ENCODE measurements at places on chromosomes 1 and 21.

DNA sequence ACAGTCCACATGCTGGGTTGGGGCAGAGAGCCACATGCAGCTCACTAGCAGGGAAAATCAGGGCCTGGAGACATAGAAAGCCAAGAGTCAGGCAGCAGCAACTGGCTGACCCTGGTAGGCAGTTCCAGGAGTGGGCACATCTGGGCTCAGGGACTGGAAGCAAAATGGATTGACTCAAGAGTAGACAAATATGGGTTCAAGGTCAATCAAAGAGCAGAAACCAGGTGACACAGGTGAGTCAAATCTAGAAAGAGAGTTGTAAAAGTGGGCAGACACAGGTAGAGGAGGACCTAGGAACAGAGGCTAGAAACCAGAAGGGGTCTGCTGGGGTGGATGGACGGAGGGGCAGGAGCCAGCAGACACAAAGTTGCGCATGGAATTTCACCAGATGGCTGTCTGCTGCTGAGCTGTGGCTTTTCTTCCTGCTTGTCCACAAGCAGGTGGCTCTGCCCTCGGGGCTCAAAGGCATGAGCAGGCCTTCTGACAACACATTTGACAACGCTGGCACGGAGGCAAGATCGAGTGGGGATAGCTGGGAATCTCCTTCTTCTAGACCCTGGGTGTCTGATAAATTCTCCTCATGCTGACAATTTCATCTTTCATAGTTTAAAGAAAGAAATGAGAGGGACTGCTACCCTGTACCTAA is 40.8 kb upstream of the IGSF3 start:
- DNase-seq = no peak

DNA sequence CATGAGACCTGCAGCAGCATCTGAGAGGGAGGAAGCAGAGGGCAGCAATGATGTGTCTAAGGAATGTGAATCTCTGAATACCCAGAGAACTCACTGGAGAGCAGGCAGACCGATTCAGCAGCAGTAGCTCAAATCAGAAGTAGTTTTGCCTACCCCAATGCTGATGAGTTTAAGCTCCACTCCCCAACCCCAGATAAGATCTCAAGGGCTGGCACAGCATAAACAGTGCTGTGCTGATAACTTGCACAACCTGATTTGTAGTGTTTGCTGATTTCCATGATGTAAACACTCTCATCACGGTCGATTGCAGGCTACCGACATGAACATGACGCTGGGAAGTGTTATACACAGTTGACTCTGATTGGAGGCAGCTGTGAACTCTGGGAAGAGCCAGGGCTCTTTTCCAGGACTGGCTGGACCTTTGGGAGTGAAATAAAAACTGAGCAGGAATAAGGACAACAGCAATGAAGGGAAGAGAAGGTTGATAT is 11.2 kb upstream of the HMGCS2 start:
- no peak for DNase-seq

GRCh38 chr1:58303841-58304240 is 242.7 kb downstream of the OMA1 start:
- DNase-seq = no peak

- DNase-seq = no peak
These were observed 198.7 kb downstream of the KCNT2 start for GRCh38 chr1:196409586-196409985.

- no peak for DNase-seq
These were observed 195.9 kb downstream of the TOMM20 start for GRCh38 chr1:234932511-234933430.

- DNase-seq = no peak
These were observed 48.4 kb downstream of the CAPZB start for GRCh38 chr1:19436716-19437476.

- DNase-seq = no peak
These were observed 50.7 kb downstream of the ZZZ3 start for GRCh38 chr1:77631751-77632150.

DNA sequence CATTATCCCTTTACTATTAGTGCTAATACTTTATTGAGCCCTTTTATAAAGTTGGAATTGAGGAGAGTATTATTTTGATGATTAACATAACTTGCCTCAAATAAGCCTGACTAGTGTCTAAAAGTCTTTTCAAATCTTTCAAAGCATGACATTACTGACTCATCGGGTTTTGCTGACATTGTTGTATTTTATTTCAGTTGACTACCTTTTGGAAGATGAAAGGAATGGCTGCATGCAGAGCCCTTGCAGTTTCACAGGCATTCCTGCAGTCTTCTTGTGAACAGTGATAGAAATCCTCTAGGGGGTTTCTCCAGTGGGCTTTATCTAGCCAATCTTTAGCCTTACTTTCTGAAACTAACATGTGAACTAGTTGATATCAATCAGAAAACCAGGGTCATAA is 43.0 kb upstream of the TMEM61 start:
- no peak for DNase-seq

- DNase-seq = no peak
These were observed 138.8 kb upstream of the WNT4 start for GRCh38 chr1:22281521-22282363.

GRCh38 chr1:147648933-147649332 is 21.4 kb downstream of the ACP6 start:
- no peak for DNase-seq

DNA sequence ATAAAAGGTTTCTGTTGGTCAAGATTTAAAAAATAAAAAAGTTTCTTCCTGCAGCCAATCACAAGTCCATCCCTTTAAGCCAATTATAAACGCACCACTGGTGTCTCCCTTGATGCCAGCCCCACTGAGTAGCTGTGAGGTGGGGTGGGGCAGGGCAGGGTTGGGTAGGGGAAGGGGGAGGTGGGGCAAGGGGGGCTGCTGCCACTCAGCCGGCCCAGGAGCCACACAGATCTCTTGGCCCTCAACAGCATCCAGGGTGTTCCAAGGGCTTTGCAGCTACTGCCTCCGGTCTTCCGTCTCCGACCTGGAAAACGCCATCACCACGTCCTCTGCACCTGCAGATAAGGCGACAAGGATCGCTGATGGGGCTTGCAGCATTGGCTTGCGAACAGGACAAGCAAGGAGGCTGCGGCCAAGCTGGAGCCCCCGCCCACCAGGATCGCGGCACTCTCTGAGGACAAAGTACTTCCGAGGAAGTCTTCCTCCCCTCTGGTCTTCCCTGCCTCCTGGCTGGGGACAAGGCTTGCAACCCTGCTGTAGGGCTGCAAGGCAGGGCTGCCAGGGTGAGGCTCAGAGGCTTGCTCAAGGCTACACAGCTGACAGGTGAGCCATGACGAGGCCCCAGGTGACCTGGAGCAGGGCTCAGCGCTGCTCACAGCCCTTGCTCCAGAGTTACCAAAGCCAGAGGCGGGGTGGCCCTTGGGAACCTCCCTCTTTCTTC is 26.8 kb upstream of the CLSTN1 start:
- peak; percentile 15 for DNase-seq

DNA sequence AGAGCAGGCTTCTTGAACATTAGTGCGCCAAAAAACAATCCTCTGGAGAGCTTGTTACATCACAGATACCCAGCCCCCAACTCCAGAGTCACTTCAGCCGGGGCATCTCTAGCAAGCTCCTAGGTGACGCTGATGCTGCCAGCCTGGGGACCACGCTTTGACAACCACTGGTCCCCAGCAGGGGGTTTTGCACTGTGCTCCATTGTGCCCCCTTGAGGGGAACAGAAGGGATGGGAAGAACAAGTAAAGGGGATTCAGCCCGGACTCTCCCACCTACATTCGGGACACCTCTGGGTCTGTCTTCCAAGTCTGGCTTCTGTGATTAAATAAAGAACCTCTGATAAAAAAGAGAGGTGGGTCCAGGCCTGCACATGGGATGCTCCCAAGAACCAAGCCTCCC is 60.4 kb downstream of the ATP5PO start:
- no peak for DNase-seq

DNA sequence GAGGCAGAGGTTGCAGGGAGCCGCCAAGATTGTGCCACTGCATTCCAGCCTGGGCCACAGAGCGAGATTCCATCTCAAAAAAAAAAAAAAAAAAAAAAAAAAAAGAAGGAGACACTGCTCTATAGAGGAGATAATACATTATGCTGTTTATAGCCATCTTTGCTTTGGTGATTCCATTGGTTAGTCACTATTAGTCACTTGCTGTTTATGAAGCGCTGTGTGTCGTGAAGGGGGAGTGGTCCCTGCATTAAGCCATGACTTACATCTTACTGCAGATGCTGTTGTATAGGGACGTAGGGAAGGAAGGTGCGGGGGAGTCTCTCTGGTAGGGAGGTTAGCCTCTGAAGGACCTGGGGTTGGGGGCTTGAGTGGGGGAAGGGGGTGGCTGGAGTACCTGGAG is 48.3 kb downstream of the HUNK start:
- DNase-seq = no peak

DNA sequence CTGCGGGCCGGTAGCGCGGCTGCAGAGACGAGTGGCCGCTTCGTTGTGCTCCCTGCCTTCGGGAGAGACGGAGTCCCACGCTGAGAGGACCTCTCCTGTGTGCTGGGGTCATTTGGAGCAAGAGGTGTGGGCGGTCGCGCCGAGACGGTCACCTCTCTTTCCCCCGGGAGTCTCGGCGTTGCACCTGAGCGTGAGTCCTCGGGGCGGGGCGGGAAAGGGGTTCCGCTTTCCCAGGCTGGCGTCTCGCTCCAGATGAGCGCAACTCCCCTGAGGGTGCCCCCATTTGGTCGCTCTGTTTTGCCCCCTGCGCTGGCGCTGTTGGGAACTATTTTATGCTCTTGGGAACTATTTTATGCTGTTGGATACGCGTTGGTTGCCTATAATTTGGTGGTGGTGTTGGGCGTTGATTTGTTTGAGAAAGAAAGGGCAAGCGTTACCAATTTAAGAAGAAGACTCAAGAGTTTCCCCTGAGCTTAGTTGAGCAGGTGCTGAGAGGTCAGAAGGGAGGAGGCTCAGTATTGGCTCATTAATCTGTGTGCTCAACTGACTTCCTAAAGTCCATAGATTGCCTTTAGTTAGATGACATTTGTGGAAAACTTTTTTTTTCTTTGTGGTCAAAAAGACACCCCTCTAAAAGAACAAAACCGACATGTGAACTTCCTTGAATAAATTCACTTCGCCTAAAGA is 683 bp downstream of the LRRC8B start:
- peak; percentile 55 for DNase-seq

- DNase-seq = no peak
These were observed 3.1 kb upstream of the S100A8 start for GRCh38 chr1:153393926-153394325.

GRCh38 chr1:87226341-87226760 is 102.3 kb upstream of the LMO4 start:
- no peak for DNase-seq

DNA sequence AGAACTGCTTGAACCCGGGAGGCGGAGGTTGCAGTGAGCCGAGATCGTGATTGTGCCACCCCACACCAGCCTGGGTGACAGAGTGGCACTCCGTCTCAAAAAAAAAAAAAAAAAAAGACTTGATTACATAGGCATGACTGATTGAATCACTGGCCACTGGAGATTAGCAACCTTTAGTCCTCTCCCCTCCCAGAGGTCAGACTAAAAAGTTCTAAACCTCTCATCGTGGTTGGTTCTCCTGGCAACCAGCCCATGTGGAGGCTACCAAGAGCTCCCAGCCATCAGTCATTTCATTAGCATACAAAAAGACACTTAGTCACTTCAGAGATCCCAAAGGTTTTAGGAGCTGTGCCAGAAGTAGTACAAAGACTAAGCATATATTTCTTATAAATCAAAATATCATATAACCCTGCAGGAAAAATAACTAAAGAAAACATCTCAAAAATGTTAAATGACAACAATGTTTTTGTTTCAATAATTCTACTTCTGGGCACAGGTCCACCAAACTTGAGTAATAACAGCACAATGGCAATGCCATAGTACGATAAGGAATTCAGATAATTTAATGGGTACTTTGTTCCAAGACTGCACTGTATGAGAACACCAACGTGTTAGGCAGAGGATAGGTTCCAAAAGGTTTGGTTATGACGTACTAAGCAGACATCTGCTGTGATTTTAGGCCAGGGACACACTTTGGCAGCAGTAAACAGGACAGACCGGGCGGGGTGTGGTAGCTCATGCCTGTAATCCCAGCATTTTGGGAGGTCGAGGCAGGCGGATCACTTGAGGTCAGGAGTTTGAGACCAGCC is 18.1 kb downstream of the USP48 start:
- peak; percentile 43 for DNase-seq

GRCh38 chr1:214444182-214444939 is 107.0 kb downstream of the PTPN14 start:
- DNase-seq = no peak

- DNase-seq = peak; percentile 61
These were observed 780 bp downstream of the HIVEP3 start for GRCh38 chr1:41917835-41918449.

DNA sequence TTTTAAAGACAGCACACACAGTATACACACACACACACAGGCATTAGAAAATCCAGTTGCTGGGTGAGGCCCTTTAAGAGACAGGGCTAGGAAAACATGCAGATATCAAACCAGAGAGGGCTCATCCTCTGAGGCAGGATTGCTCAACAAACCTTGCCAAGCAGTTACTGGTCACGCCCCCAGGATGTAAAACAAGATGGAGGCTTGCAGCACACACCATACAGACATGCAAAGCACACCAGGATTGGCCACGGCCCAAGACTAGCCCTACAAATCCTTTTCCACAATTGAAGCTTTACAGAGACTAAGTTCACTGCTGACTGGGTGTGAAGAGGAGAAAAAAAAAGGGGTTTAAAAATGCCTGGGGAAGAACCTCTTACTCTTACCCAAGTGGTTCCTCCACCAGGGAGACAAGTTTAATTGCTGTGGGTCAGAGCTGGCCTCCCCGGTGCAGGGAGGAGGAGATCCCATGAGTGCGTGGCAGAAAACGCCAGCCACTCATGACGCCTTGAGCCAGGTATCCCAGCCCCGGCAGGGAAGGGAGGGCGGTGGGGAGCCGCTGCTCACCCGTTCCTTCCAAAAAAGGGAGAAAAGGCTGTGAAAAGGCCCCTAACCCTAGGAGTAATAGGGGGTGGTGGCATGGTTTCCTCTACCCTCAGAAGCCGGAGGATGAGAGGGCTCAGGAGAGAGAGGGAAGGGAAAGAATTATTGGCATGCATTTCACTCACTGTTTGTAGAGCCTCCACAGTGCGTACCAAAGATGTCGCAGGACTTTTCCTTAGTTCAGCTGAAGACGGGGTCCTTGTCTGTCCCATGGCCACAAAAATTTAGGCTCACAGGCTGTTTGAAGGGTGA is 594.6 kb upstream of the ZP4 start:
- no peak for DNase-seq

- DNase-seq = no peak
These were observed 282.6 kb upstream of the DPYD start for GRCh38 chr1:98203466-98203865.

DNA sequence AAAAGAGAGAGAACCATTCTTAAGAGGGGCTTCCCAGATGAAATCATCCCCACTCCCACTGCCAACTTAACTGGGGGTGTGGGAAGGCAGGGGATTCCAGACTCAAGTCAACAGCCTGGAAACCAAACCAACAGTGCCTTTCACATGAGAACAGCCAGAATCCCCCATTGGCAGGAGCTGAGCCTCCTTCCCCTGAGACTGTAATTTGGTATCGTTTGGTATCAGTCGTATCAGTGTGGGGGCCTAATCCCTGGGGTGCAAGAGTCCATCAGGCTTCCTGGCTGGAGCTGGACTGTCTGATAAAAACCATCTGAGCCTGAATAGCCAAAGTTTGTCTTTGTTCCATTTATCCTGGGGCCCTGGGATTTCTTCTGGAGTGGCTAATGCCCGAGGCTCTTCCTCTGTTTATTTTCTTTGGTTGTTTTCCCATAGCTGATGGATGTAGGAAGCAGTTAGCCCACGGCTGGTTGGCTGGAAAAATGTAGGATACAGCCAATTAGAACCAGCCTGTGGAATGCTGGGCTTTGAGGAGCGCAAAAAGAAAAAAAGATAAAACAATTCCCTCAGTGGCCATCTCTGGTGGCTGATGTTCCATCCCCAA is 84.6 kb downstream of the LAMC2 start:
- DNase-seq = no peak

- no peak for DNase-seq
These were observed 50.3 kb upstream of the ARTN start for GRCh38 chr1:43883321-43883720.

Data from stimulated activated CD4-positive, alpha-beta T cell treated with anti-CD3 and anti-CD28 coated beads, Interleukin-15, amount 100 ng/mL, for 24 hours (primary cell).